EH (cell line): ENCODE measurements at places on chromosomes 1 and 21.

DNA sequence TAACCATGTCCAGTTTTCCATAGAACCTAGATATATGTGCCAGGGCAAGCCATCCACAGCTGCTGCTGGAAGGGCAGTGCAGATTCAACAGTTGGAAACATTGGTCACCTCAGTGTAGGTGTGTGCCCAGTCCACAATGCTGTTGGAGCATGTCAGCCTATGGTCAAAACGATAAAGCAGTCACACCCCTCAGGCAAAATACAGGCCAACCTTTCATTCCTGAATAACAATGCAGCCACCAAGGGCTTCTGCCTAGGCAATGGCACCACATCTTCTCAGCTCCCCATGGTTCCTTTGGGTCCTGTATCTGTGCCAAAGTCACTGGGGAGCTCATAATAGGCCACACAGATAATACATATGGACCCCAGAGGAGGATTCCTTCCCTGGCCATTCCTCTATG is 15.1 kb upstream of the TBX19 start:
- DNase-seq, result no peak

- peak; percentile 36 for DNase-seq
Measured at GRCh38 chr21:27372381-27372780, 405.5 kb upstream of the ADAMTS5 start.

DNA sequence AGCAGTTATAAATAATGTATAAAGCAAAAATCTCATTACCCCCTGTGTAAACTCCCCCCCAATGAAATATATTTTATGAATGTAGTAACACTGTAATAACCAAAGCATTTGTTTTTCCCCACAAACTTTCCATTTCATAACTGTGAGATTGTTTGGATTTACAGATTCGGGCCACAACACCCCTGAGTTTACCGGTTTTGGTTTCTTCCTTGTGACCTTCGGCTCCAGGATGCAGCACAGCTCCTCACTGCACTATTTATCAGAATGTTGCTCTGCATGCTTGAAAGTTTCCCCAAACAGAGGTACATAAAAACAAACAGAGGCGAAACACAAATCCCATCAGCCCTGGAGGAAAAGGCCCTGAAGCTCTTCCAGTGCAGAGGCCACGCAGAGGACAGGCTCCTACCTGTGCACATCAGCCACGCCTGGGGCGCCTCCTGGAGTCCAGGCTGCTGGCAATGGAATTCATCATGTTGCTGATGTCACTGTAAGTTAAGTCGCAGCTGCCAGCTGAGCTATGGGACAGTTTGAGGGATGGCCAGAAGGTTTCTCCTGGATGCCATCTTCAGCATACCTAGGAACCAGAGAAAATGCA is 122.0 kb downstream of the LMO4 start:
- no peak for DNase-seq

GRCh38 chr1:23159963-23160877 is 8.4 kb downstream of the LUZP1 start:
- no peak for DNase-seq

DNA sequence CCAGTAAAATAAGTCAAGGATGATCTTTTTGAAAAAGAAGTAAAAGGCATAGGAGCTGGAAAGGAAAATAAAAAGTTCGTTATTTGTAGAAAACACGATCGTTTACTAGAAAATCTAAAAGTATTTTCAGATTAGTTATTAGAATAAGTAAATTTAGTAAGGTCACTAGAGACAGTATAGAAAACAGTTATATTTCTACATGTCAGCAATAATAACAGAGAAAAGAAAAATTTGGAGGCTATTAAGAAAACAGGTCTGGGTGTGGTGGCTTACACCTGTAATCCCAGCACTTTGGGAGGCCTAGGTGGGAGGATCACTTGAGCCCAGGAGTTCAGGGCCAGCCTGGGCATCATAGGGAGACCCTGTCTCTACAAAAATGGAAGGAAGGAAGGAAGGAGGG is 181.3 kb downstream of the VPS13D start:
- no peak for DNase-seq

GRCh38 chr1:193705554-193705981 is 519.2 kb upstream of the B3GALT2 start:
- peak; percentile 50 for DNase-seq

- DNase-seq, result no peak
Measured at GRCh38 chr1:218742467-218743262, 397.5 kb downstream of the TGFB2 start.
